ENCODE measurements at places on chromosomes 16 and 17. TPM values are rescaled to one million over a fixed set of nuclear protein-coding genes. Genes with fewer than 3 reads are reported as not detected.
A peak's percentile ranks its signal among the peaks of the same experiment; 100 is the strongest.

- no peak for DNase-seq
Observed at GRCh38 chr17:55440391-55440790, 18.8 kb upstream of the MMD start.

DNA sequence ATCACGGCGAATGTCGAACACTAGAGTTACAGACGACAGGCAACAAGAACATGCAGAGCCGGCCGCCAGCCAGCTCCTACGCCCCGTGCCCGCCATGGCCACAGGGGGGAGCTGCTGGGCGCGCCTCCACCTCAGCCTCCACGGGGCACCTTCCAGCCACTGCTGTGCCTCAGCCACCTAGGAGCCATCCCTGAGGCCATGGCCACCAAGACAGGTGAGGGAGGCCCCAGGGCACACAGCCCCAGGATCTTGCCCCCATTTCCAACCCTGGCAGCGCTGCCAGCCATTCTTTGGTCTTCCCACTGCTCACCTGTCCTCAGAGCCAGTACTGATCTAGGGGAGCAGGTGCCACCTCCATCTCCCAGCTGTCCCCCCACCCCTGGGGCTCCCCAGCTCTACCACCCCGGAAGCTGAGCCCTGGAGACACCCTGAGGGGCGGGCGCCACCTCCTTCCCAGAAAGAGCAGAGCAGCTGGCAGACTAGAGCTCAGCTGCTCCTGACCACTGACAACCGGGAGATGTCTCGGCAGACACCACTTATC lies 11.8 kb downstream of the GNPTG start:
- peak; percentile 16 for DNase-seq

- peak; percentile 23 for DNase-seq
Observed at GRCh38 chr17:81665205-81666091, 957 bp downstream of the OXLD1 start.

DNA sequence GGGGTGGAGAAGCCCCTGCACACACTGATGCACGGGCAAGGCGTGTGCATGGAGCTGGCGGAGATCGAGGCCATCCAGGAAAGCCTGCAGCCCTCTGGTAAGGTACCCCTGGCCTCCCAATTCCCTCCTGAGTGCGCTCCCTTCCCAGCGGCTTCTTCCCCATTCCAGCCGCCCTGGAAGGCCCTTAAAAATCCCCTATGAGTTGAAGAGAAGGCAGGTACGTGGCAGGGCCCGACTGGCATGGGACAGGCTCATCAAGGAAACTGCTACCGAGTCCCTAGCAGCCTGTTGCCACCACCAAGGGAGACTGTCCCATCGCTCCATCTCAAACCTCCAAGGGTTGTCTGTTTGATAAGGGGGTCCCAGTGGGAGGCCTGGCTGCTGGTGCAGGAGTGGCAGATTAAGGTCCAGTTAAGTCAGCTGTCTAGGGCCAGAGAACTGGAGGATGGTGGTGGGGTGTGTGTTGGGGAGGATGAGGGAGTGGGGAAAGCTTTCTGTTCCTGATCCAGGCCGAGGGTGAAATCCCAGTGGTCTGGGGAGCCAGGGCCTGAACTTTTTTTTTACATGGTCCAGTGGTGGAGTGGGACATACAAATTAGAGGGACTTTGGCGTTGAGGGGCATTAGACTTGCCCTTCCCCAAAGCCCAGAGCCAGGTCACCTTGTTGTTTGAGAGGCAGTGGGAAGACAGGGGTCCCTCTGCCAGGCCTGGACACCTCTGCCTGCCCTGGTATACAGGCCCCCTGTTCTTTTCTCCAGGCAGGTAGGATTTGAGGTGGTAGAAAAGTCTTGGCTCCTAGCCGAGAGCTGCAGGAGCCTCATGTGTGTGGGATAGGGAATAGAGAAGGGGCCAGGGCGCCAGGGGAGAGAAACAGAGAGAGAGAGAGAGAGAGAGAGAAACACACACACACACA lies 994 bp downstream of the IGFBP4 start:
- peak; percentile 37 for DNase-seq

GRCh38 chr17:73423159-73423715 lies 111.4 kb upstream of the CDC42EP4 start:
- DNase-seq, result no peak

Gene C1QTNF8
- total RNA-seq, result not detected

DNA sequence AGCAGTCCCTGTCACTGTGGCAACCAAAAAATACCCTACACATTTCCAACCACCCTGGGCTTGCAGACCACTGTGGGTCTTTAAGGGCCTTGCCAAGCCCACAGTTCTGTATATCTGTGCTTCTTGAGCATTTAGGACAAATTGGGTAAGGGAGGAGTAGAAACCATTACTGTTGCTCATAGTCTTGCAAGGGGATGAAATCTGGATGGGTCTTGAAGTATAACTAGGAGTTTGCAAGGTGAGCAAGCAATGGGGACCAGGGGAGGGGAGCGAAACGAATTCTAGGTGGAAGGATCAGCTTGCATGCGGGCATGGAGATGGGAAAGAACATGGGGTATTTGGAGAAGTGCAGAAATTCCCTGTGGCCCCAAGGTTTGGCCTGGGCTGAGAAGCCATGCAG lies 202.9 kb downstream of the RAB11FIP4 start:
- DNase-seq, result no peak

GRCh38 chr16:89678258-89678657 lies 8.2 kb upstream of the CDK10 start:
- no peak for DNase-seq

DNA sequence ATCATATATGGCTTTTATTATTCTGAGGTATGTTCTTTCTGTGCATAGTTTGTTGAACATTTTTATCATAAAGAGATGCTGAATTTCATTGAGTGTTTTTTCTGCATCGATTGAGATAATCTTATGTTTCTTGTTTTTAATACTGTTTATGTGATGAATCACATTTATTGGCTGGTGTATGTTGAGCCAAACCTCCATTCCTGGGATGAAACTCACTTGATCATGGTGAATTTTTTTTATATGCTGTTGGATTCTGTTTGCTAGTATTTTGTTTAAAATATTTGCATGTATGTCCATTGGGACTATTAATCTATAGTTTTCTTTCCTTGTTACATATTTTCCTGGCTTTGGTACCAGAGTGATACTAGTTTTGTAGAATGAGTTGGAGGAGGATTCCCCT lies 500.2 kb downstream of the CDH11 start:
- peak; percentile 21 for DNase-seq

- no peak for DNase-seq
Observed at GRCh38 chr16:73845238-73846006, 451.2 kb upstream of the PSMD7 start.

DNA sequence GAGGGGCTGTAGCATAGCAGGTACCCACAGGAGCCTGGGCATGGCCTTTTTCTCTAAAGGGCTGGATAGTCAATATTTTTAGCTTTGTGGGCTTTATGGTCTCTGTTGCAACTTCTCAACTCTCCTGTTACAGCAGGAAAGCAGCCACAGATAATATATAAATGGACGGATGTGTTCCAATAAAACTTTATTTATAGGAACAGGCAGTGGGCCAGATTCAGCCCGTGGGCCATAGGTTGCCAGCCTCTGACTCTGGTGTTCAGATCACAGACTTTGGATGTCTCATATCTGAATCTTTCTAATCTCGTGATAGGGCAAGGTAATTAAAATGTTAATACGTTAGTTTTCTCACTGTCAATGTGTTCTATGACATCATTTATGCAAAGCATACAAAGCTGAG lies 136.4 kb downstream of the WWOX start:
- DNase-seq, result no peak

DNA sequence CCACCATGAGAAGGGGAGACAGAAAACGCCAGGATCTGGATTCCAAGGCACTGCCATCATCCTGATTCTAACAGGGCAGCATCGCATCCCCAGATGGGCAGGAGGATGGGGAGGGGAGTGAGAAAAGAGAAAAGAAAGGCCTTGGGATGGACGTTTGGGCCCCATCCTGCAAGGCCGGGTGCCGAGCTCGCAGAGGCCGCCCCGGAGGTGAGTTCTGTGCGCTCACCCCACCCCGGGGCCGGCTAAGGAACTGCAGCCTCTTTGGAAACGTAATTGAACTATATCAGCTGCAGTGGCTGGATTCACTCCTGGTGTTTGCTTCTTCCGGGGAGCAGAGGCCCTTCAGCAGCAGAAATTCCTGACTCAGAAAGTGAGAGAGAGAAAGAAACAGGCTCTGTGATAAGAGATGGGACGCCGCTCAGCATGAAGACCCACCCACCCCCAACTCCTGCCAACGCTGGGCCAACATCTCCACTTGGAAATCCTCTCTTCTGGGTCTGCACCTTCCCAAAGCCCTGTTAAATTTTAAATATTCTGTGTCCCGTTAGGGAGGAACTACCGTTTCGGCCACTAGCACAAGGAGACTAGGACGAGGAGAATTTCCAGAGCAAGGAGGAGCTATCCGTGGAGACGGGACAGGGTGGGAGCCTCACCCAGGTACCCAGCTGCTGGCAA lies 8.5 kb upstream of the SSTR2 start:
- DNase-seq, result peak; percentile 59

GRCh38 chr16:14585287-14585686 lies 44.8 kb downstream of the PARN start:
- DNase-seq, result no peak

Gene TUBD1
- total RNA-seq, result 5.6 TPM

DNA sequence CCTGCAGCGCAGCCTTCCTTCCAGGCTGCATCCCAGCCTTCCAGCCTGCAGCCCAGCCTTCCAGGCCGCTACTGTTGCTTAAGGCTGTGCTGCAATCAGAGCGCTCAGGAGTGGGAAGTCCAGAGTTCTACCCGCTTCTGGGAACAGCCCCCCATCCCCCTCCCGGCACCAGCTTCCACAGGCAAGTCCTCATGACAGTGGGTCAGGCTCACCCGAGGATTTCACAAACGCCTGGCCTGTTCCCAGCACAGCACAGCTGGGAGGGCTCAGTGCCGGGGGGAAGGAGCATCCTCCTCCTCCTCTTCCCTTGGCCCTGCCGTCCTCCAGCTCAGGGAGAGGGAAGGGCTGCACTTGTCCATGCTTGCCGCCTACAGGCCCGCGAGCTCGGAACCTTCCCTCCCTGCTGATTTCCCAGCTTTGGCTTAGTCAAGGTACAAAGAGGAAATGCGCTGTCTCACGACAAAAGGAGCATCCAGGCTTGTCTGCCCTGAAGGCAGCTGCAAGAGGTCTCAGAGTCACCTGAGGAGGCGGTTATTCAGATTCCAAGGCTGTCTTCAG lies 8.3 kb downstream of the SOCS3 start:
- peak; percentile 100 for DNase-seq

Gene AOC3
- 0.26 TPM for total RNA-seq

- peak; percentile 21 for DNase-seq
Observed at GRCh38 chr17:74744714-74745547, 3.5 kb upstream of the NHERF1 start.

GRCh38 chr17:17935321-17936271 lies 36.6 kb downstream of the TOM1L2 start:
- peak; percentile 93 for DNase-seq

Gene SEPTIN12
- not detected for total RNA-seq

Gene XPO6
- total RNA-seq, result 134 TPM

- DNase-seq, result no peak
Observed at GRCh38 chr16:75106351-75107274, 10.0 kb downstream of the LDHD start.

DNA sequence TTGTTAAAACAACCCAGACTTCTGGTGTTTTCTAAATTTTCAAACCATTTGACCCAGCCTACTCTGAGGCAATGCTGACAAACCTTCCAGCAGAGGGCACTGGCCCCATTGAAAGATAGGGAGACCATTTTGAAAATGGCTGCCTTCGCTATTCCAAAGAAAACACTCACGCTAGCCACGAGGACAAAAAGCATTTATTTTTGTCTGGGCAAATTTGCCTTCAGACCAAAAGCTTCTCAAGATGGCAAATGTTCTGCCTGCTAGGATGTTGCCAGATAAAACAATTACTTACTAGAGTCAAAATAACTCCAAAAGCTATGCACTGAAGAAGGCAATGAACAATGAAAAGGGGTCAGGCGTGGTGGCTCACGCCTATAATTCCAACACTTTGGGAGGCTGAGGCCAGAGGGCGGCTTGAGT lies 296.7 kb upstream of the IRX5 start:
- DNase-seq, result peak; percentile 16

- DNase-seq, result no peak
Observed at GRCh38 chr16:49883076-49884014, 27.4 kb upstream of the ZNF423 start.

Gene FTSJ3
- 86.5 TPM for total RNA-seq

Gene NEUROD2
- not detected for total RNA-seq

DNA sequence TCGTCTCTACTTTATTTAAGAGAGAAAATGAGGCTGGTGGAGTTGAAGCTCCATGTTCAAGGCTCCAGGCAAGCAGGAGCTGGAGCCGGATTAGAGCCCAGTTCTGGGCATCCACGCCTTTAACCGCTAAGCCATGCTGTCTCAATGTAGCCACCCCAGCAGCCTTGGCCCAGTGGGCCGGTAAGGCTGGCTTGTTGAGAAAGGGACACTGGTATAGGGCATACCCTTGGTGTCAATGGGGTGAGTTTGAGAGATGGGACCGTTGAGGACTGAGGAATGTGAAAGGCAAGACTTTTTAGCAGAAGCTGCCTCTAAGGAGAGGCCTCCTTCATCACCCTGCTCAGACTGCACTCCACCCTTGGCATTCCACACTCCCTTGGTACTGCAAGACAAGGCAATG lies 147.4 kb downstream of the CYLD start:
- DNase-seq, result no peak

GRCh38 chr16:62254372-62254771 lies 218.1 kb upstream of the CDH8 start:
- DNase-seq, result no peak

Measured in fibroblast of lung (primary cell).